ENCODE measurements at places on chromosomes 11 and 22.

DNA sequence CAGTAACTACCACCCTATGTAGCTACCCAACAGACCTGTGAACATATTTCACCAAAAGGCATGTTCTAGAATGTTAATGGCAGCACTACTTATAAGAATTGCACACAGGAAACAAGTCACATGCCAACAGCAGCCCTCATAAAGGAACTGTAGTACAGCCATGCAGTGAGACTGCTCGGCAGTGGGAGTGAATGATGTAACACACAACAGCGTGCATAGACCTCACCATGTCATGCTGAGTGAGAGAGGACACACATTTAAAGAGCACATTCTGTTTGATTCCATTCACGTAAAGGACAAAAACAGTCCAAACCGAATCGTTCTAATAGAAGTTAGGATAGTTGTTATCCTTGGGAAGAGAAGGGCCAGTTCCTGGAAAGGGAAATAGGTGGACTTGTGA, 27.2 kb upstream of the KIRREL3 start:
- no peak for DNase-seq

GRCh38 chr11:82927264-82927880, 25.8 kb downstream of the DDIAS start:
- DNase-seq: peak; percentile 10

- DNase-seq: no peak
Observed at GRCh38 chr11:117900121-117900648, 23.7 kb upstream of the FXYD6 start.

DNA sequence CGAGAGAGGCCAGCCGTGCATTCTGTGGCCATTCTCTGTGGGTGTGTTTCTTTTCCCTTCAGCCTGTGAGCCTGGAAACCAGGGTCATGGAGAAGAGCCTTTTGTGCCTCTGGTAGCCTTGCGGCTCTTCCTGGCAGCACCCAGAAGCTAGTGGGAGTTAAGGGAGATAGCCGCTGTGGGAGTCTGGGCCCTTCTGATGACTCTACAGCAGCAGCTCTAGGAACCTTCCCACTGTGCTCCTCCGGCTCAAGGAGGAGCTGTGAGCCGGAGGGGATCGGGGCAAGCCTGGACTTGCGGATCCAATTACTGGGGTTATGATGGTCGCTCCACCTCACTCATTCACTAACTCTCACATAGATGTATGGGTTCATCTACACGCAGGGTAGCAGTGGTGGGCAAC, 10.5 kb downstream of the GTPBP1 start:
- no peak for DNase-seq

DNA sequence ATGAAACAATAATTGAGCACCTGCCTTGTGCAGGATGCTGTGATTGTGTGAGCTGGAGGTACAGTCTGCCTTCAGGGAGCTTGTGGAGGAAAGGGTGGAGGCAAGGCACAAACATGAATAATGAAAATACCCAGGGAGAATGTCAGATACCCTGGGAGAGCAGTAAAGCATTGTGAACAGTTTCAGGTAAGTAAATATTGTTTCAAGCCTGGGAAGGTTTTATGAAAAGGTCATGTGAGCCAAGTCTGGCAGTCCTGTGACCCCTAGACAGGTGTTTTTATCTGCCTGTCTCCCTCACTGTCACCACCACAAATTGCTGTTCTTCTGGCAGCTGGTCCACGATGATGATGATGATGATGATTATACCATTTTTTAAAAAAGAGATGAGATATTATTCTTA, 32.0 kb downstream of the SPECC1L start:
- no peak for DNase-seq

DNA sequence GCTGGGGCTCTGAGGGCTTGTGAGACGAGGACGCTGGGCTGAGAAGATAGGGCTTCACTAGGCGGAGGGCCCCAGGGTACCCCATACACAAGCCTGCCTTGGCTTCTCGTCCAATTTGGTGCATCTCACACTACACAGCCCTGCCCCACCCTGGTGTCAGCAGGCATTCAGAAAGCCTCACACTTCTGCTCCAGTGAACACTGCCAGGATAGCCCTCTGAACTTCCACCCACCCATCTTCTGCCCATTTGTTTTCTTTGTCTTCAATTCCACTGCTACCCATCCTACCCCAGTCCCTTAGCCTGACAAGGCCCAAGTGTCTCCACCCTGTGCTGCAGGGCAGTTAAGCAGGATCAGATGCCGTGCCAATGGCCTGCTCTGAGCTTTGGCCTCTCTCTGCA, 1.9 kb upstream of the BUD13 start:
- no peak for DNase-seq

GRCh38 chr22:43750751-43751150, 61.4 kb downstream of the EFCAB6 start:
- DNase-seq: no peak

- no peak for DNase-seq
Observed at GRCh38 chr22:44702479-44703198, 635 bp downstream of the PRR5 start.

GRCh38 chr11:31419138-31419537, 49.5 kb downstream of the DNAJC24 start:
- no peak for DNase-seq

GRCh38 chr11:62918531-62918930, 2.6 kb downstream of the CHRM1 start:
- no peak for DNase-seq

- no peak for DNase-seq
Observed at GRCh38 chr11:110984147-110984546, 261.4 kb upstream of the POU2AF2 start.

DNA sequence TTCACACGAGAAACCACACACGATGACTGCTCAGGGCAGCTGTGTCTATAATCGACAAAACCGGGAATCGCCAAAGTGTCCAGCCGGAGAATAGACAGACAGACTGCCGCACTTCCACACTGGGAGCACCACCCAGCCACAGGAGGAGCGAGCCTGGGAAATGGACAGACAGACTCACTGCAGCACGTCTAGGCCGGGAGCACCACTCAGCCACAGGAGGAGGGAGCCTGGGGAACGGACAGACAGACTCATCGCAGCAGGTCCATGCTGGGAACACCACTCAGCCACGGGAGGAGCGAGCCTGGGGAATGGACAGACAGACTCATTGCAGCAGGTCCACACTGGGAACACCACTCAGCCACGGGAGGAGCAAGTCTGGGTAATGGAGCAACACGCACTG, 137.2 kb downstream of the BRD1 start:
- no peak for DNase-seq

- no peak for DNase-seq
Observed at GRCh38 chr11:30018495-30018894, 1.7 kb upstream of the KCNA4 start.

DNA sequence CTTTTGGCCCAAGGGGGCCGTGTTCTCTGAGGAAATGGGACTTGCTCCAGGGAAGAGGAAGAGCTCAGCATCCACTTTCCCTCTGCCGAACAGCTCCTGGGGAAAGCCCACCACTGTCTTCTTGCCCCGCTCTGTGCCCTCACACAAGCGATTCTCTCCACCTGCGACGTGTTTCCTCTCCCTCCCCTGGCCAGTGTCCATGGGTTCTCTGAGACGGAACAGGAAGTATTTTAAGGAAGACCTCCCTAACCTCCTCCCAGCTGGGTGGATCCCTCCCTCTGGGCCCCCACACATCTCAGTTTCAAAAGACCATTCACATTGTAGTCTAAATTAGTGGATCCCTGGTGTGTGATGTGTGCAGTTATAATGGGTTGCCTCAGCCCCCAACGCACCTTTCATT, 1.6 kb downstream of the TP53AIP1 start:
- DNase-seq: no peak

- no peak for DNase-seq
Observed at GRCh38 chr11:11409901-11410300, 56.9 kb upstream of the CSNK2A3 start.

DNA sequence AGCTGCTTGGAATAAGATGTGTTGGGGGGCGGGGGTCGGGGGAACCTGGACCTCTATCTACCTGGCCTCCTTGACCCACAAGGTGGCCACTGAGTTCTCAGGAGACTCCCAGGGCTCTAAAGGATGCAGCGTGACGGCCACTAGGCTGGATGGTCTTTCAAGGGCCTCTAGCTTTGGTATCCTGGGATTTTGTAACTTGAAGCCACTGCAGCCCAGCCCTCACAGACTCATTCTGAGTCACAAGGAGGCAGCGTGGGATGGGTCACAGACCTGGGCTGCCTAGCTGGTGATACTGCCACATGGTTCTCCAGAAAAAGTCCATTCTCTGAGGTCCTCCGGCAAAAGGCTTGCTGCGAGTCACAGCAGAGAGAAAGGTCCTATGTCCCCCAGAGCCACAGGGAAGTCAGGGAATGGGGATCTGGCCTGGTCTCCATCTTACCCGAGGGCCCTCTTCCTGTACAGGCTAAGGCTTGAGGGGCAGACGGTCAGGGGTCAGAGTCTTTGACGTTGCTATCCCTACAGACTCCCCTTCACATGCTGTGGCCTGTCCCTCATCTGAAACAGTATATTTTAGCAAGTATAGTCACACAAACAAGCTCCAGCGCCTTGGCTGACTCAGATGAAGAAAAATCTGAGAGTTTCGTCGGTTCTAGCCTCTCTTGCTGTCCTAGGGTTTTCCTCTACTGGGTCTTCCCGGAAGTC, 52.4 kb downstream of the KCNC1 start:
- DNase-seq: no peak

GRCh38 chr22:30398685-30399680, 2.2 kb downstream of the SEC14L2 start:
- DNase-seq: no peak

DNA sequence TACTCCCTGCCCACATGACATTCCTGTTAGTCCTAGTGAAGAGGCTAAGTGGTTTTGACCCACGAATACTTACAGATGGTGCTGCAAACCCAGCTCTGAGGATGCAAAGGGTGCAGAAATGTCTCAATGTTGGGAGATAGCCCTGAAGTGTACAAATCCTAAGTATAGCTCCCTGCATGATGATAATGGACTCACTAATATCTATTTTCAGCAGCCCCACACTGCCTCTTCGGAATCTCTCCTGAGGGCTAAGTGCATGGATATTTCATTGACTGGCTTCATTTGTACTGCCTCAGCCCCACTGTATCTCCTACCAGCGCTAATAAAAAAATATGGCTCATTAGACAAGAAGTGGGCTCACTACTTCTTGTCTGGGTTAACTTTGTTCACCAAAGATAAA, 114.5 kb downstream of the KIRREL3 start:
- no peak for DNase-seq

GRCh38 chr11:112785719-112786118, 175.5 kb upstream of the NCAM1 start:
- no peak for DNase-seq

DNA sequence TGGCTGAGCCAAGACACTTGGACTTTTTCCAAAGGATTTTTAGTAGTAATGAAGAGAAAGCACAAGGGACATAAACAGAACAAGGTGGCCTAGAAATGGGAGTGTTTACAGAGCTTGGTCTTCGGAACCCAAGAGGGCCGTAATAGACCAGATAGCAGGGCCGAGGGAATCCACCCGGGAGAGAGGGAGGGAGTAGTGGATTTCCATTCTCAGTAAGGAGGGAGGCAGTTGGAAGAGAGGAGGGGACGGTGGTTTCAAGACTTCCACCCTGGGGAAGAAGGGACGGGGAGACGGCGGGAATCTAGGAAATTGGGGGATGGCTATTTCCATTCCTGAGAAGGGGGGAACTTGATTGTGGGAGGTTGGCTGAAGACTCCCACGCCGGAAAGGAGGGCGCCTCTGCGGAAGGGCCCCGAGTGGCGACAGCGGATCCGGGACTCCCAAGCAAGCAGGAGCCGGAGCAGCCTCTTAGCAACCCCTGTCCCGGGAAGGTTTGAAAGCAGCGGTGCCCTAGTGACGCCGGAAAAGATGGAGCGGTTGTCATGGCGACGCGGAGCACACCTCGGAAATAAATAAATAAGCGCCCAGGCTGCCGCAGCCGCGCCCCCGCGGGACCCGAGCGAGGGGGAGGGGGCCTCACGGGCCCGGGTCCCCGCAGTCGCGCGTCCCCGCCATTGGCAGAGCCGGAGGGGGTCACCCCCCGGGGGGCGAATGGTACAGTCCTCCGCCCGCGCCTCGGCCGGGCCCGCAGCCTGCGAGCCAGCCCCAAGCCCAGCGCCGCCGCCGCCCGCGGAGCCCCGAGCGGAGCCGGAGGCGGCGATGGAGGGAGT, 31.6 kb downstream of the EIF3F start:
- peak; percentile 34 for DNase-seq

DNA sequence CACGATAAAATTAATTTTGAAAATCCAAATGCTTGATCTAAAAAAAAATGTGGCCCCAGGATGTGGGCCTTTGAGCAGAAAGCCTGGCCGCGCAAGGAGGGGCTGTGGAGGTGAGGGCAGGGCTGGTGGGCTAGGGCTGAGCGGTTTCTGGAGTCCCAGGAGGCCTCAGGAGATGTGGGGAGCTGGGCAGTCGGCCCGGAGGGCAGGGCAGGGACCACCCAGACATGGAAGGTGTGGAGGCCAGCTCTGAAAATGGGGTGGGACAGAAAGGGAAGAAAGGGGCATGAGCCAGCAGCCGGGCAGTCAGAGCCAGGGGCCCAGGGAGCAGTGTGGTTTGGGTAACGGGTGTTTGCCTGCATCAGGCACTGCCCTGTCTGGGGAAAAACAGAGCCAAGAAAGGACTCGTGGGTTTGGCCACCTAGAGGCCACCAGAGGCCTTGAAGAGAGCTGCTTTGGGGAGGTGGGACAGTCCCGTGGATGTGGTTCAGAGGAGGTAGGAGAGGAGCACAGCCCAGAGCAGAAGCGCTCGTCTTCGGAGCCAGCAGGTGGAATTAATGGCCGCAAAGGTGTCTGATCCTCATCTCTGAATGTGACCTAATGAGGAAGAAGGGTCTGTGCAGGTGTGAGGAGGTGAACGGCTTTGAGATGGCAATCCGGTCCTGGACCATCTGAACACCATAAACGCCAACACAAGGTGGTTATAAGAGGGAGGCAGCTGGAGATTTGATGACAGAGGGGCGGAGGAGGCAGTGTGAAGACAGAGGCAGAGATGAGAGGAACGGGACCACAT, 50.2 kb downstream of the IGF2 start:
- DNase-seq: no peak

DNA sequence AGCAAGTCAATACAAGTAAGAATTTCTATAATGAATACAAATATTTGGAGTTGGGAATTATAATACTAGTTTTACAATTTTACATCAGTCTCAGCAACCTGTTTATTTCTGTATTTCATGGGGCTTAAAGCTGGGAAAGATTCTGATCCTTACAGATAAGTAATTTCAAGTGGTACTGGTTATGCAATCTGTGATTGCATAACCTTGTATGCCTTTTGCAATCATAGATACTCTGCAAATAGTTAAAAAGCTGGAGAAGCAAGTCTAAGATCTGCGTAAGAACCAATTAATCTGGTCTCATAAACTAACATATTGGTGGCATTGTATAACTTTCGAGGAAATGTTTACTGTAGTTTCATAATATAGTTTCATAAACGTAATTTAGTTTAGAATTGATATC, 198.3 kb upstream of the PGR start:
- DNase-seq: no peak

DNA sequence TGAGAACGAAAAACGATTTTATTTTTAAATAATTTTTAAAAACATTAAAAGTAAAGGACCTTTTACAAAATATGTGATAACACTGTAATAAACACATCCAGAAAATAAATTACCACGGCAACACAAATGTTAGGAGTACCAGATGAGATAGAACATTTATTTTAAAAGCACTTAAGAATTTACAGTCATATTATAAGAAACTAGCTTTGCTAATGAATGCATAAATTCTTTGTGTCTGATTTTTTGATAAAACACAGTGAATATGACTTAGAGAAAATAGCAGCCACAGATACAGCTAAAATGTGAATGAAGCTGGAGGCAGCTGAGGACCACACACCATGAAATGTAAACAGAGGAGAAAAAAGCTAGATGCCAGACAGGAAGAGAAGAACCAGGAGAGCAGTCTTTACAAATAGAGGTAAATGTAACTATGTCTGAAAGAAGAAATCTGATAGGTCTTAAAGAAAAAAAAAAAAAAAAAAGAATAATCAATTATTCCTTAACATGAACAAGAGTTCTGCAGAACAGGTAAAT, 14.6 kb downstream of the CCDC34 start:
- no peak for DNase-seq

All from activated CD4-positive, CD25-positive, alpha-beta regulatory T cell treated with anti-CD3 and anti-CD28 coated beads, Interleukin-2, amount 50 U/mL, for 16 hours (primary cell).